SK-N-SH (cell line): ENCODE measurements at places on chromosomes 6 and 20. TPM values are rescaled to one million over a fixed set of nuclear protein-coding genes. Genes with fewer than 3 reads are reported as not detected.

DNA sequence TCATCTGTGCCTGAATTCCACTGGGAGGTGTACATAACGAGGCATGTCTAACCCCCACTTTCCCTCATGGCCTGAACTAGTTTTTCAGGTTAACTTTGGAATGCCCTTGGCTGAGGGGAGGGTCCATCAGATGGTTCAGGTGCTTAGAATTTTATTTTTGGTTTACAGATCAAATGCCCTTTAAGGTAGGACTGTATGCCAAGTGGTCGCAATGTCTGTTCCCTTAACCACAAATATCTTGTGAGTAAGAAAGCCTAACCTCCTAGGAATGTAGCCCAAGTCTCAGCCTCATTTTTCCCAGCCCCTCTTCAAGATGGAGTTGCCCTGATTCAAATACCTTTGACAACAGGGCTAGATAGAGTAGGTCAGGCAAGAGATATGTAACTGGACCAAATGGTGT lies 78.4 kb downstream of the RNASET2 start:
- no peak for DNase-seq

DEK gene
- polyA plus RNA-seq, result 34.2 and 35.7 TPM in 2 replicates

DNA sequence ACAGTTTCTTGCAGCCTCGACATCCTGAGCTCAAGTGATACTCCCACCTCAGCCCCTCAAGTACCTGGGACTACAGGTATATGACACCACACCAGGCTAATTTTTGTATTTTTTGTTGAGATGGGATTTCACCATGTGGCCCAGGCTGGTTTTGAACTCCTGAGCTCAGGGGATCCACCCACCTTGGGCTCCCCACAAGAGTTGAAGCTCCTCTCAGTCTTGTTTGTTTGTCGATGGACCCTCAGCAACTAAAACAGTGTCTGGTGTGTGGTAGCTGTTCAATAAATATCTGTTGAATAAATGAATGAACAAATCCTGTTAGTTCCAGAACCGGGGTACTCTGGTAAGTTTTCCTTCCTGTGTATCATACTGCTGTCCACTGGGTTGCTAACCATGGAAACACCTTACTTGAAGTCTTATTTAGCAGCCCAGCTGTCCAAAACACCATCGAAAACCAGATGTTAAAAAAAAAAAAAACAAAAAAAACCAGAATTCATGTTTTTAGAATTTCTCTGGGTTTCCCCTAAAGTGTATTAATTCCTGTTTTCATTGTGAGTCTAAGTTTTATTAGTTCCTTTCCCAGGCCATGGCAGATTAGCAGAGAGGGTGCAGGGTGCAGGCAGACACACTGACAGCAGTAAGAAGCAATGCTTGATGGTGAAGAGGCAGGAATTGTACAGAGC lies 7.8 kb upstream of the EZR start:
- DNase-seq, result peak; percentile 28

- no peak for DNase-seq
These were observed 473.0 kb downstream of the BMP2 start for GRCh38 chr20:7240490-7240889.
